Stimulated activated CD4-positive, alpha-beta T cell treated with anti-CD3 and anti-CD28 coated beads, Interleukin-4, amount 100 ng/mL, for 24 hours (primary cell): ENCODE measurements at places on chromosomes 1 and 21.
A peak's percentile ranks its signal among the peaks of the same experiment; 100 is the strongest.

DNA sequence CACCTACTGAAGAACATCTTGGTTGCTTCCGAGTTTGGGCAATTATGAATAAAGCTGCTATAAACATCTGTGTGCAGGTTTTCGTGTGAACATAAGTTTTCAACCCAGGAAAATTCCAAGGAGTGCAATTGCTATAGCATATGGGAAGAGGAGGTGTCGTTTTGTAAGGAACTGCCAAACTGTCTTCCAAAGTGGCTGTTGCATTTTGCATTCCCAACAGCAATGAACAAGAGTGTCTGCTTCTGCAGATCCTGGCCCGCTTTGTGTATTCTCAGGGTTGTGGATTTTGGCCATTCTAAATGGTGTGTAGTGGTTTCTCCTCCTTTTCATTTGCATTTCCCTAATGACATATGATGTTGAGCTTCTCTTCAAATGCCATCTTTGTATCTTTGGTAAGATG is 23.8 kb downstream of the GNG4 start:
- DNase-seq = no peak

DNA sequence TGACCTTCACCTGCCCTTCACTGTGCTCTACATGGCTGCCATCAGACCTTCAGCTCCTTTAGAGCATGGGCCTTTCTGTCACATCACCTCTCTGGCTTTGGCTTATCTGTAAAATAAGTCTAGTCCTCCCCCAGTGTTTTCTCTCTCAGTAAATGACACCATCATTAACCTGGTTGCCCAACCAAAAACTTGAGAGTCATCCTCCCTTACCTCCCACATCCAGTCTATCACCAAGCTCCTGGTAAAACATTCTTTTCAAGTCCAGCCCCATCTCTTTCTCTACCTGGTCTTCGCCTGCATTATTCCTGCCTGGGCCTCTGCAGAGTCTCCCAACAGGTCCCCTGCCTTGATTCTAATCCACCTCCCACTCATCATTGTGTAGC is 13.1 kb downstream of the SLC26A9 start:
- DNase-seq = no peak

GRCh38 chr1:98962156-98962555 is 42.5 kb downstream of the PLPPR5 start:
- no peak for DNase-seq

- no peak for DNase-seq
Measured at GRCh38 chr1:76572229-76572628, 295.1 kb upstream of the ST6GALNAC5 start.

DNA sequence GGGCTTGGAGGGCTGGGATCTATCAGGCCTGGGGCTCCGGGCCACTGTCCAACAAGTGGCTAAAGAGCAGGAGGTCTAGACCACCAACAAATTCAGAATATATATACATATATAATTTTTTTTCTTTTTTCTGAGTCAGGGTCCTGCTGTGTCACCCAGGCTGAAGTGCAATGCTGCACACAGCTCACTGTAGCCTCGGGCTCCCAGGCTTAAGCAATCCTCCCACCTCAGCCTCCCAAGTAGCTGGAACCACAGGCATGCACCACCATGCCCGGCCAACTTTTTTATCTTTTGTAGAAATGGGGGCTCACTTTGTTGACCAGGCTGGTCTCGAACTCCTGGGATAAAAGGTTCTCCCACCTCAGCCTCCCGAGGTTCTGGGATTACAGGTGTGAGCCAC is 6.8 kb upstream of the LAPTM5 start:
- no peak for DNase-seq

GRCh38 chr1:6497215-6497866 is 5.9 kb upstream of the PLEKHG5 start:
- peak; percentile 49 for DNase-seq

- DNase-seq = no peak
Measured at GRCh38 chr1:13582713-13583443, 754 bp upstream of the PDPN start.

GRCh38 chr1:110003747-110004428 is 19.3 kb downstream of the AHCYL1 start:
- DNase-seq = peak; percentile 45

DNA sequence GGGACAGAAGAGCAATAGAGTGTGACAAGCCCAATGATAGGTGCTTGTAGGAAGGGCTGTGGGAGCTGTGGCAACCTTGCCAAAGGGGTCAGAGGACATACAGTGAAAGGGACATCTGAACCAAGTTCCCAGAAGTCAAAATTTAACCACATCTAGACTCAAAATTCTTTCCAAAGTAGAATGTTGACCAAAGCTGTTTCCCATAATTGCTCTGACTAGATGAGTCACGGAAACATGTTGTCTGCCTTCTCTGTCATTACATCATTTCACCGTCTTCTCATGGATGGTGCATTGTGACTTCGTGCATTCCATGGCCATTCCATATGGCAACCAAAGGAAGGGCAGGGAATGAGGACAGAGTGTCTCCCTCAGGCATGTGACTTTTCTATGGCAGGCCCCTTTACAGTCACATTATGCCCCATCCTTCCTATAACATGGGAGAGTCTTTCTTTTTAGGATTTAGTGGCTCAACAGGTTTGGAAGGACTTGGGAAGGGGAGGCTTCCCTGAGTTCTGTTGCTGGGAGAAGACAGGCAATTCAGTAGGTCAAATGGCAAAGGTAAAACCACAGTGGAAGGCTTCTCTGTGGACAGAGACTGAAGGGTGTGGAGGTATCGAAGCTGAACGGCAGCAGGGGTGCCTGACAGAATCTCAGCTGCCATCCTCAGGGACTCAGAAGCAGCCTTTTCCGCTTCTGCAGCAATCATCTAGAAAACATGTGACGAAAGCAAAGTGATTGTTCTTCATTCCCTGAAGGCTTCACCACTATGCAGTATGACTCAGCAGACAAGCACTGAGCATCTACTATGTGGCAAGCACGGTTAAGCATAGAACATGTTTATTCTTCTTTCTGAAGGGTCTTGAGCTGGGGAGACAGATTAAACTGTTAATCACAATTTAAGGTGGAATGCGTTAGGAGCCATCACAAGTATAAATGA is 24.7 kb downstream of the NPHS2 start:
- DNase-seq = no peak

- no peak for DNase-seq
Measured at GRCh38 chr1:39462074-39462473, 29.4 kb upstream of the BMP8A start.

DNA sequence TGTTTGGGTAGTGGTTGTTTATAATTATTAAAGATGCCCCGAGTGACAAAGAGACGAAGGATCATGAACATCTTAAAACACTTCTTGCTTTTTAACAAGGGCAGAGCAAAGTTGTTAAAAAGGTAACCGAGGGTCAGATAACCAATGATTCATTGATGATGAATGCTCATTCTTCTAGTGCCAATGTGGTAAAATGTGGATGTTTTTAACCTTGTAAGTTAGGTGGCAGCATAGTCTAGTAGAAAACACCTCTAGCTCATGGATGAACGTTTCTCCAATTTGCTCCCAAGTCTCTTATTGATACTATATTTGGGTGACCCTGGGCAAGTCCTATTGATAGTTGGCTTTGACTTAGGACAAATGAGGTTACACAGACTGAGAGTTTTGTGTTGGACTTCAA is 167.9 kb downstream of the KIF26B start:
- no peak for DNase-seq

DNA sequence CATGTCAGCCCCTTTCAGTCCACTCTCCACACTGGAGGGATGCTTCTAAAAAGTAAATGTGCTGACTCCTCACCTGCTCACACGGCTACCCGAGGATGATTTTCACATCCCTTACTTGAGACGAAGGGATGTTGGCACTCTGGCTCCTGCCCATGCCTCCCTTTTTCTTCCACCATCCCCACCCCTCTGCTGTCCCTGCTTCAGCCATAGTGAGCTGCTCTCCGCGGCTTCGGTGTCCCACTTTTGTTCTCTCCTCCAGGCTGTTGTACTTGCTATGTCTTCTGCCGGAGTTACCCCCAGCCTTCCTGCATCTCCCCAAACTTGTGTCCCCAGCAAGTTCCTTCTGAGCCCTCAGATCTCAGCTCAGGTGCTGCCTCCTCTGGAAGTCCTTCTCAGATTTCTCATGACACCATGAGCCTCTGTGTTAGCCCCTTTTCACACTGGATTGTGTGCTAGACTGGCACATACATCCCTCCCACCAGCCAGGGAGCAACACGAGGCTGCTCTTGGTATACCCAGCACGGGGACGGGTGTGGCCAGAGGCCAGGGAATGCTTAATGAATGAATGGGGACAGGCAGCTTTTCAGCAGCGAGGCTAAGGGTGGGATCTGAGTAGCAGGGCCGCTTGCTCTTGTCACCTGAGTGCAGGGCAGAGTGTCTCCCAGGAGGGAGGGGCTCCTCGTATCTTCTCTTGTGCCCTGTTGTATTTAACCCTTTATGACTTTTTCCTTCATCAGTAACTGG is 1.3 kb downstream of the ACOT11 start:
- DNase-seq = no peak

DNA sequence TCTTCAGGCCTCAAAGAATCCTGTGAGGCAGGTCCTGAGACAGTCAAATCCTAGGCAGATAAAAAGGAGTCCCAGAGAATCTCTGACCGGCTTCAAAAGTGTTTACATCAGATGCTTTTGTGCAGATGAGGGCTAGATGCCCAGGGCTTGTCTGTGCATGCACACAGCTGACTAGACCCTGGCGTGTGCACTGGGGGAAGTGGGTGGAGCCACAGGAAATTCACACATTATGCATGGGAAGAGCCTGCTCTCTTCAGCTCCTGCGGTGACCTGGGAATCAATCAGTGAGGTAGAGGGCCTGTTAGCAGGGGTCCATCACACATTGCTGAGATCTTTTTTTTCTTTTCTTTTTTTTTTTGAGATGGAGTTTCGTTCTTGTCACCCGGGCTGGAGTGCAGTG is 36.6 kb upstream of the NHLH2 start:
- DNase-seq = no peak

DNA sequence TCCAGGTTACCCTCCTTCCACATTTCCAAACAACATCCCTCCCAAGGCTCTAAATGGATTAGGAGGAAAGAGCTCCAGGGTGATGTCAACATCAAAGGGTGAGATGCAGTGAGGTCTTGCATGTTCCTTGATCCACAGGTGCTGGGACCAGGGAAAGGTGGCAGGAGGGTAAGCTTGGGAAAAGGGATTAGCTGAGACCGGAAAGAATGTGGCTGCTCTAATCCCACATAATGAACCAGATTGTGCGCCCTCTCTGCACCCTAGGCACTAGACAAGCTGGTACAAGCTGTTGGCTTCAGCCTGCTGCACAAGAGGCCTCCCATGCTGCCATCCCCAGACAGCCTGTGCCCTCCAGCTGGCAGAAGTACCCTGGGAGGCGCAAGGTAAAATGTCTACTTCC is 34.9 kb downstream of the PLXNA2 start:
- no peak for DNase-seq

DNA sequence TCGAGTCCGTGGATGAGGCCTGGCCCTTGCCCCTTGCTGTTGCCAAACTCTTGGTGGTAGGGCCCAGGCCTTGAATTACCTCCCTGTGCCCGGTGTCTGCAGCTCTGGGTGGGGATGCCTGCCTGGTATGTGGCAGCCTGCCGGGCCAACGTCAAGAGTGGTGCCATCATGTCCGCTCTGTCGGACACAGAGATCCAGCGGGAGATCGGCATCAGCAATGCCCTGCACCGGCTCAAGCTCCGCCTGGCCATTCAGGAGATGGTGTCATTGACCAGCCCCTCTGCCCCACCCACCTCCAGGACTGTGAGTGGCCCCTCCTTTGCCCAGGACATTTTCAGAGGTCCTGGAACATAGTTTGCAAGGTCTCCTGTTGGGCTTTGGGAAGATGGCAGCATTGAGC is 25.7 kb downstream of the MYOG start:
- DNase-seq = no peak

GRCh38 chr1:39409055-39409816 is 82.2 kb upstream of the BMP8A start:
- DNase-seq = no peak

DNA sequence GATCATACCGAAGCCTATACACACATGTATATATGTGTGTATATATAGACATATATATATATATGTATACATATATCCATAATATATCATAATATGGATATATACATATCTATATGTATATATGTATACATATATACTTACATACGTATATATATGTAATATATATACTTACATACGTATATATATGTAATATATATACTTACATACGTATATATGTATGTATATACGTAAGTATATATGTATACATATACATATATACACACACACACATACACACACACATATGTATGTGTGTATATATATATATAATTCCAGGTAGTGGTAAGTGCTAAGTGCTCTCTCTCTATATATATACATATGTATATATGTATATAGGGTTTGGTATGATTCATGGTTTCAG is 9.7 kb upstream of the TMEM35B start:
- DNase-seq = no peak

DNA sequence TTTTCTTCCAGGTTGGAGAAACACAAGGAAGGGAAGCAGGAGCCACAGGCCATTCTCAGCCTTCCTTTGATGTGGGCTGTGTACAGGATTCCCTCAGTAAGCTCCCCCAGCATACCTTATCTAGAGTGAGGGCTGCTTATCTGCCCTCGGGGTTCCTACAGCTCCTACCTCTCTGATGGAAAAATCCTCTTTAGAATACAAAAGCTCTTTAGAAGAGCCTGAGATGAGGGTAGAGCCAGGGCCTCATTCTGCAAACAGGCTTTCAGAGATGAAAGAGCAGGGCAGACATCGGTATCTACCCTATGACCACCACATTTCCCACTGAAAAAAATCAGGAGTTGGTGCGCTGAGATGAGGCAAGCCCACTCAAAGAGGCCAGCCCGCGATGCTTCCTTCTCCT is 85.1 kb downstream of the PLPP3 start:
- no peak for DNase-seq

DNA sequence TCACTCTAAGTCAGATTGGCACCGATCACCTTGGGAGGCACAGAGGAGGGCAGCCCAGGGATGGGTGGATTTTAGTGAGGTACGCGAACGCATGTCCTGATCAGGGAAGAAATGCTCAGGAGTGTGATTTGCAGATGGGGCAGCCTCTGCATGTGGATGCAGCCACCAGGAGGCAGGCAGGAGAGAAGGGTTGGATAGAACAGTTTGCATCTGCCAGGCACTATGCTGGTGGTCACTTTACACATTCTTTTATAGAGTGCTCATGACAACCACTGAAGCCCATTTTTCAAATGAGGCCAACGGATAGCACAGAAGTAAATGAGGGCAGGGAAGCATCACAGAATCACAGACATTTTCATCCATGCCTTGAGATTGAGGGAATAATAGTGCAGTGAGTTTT is 5.7 kb downstream of the LAMB3 start:
- no peak for DNase-seq

GRCh38 chr1:166876540-166876838 is 425 bp upstream of the TADA1 start:
- no peak for DNase-seq

- DNase-seq = no peak
Measured at GRCh38 chr1:100413035-100413434, 60.7 kb downstream of the CDC14A start.

- DNase-seq = peak; percentile 26
Measured at GRCh38 chr1:6027591-6027990, 18.1 kb upstream of the KCNAB2 start.

- DNase-seq = no peak
Measured at GRCh38 chr1:200294241-200294640, 115.6 kb downstream of the ZNF281 start.

DNA sequence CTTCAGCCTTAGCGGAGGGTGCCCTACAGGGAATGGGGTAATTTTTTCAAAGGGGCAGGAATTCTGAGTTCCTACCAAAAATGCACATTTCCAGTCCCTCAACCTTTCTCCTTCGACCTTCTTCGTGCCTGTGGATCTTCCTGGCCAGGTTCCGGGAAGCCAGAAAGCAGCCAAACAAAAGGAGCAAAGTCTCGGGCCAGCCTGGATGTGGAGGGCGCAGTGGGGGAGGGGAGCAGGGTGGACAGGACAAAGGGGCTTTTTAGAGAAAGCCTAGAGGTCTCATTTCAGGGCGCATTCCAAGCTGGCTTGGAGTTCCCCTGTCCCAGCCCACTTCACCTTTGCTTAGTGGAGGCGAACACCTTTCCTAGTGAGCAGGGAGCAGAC is 2.9 kb upstream of the INAVA start:
- no peak for DNase-seq
